ENCODE measurements at places on chromosomes 13 and 19.

DNA sequence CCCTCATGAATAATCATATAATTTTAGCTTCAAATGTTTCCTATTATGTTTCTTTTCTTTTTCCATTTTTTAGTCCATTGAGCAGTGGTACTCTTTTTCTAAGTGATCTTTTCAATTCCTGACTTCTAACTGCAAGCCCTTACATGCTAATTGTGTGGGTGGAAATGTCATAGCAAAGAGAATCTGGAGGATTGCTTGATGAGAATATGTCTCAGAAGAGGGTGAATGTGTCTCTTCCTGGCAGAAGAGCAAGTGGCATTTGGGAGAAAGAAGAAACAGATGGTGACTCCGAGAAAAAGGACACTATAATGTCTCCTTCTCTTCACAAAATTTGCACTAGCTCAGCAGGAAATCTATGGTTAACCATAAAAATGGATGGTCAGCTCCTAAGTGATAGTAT, 2320.0 kb downstream of the PCDH9 start:
- DNase-seq: no peak

DNA sequence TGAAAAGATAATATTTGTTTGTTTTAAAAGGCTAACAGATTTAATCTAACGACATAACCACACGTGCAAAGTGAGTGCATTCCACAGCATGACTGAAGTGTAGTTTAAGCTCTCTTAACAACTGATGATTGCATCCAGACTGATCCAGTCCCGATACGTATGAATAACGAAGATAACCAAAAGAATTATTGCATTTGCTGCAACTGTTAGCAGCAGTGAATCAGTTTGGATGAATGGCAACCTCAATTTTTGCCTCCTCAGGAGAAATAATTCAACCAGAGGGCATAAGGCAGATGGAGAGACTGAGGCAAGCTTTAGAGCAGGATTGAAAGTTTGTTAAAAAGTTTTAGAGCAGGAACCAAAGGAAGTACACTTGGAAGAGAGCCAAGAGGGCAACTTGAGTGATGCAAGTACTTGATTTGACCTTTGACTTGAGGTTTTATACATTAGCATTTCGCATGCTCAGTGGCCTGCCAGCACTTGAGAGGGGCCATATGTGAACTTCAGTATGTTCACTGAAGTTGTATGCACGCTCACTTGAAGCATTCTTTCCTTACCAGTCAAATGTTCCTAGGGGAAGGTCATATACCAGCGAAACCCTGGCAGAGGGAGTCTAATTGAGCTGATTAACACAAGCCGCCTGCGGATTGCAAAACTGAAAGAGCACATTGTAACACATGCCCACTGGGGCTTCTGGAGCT, 835.0 kb upstream of the PCDH20 start:
- DNase-seq: no peak

- DNase-seq: no peak
Observed at GRCh38 chr19:42088471-42089190, 12.7 kb downstream of the ZNF574 start.

- peak; percentile 56 for DNase-seq
Observed at GRCh38 chr13:36998624-36999041, 507 bp downstream of the ALG5 start.

GRCh38 chr19:1230783-1231489, 6.9 kb downstream of the CBARP start:
- DNase-seq: no peak

- no peak for DNase-seq
Observed at GRCh38 chr19:28185646-28186045, 1027.3 kb downstream of the UQCRFS1 start.

GRCh38 chr19:7544626-7545025, 9.1 kb downstream of the PNPLA6 start:
- no peak for DNase-seq

- peak; percentile 67 for DNase-seq
Observed at GRCh38 chr13:30576528-30576927, 41.2 kb upstream of the USPL1 start.

DNA sequence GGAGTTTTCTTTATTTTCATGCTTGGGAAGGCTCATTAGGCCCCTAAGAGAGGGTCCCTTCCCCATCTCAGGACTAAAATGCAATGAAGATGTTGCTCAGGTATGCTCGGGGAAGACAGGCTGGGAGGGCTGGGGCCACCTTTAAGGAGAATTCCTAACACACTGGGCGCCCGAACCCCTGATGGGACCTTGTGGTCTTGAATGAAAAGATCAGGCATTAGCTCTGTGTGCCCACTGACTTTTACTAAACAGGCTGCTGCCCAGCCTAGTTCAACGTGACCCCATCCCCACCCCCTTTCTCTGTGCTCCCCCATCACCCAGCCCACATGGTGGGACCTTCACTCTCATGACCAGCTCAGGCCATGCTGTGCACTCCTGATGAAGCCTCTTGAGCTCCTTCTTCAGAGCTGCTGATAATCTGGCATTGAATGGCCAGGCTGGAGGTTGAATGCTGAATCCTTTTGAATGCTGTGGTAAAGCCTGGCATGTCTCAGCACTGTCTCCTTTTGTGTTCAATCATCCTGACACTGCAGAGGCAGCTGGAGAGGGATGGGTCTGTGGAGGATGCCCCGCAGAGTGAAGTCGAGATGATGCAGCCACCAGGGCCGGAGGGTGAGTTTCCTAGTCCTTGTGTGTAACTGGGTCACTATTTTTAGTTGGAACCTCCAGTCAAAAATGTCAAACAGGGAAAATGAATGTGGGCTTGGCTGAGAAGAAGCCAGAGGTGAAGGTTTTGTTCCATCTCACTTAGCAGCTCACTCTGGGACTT, 209.1 kb downstream of the UQCRFS1 start:
- no peak for DNase-seq

- DNase-seq: no peak
Observed at GRCh38 chr13:104140552-104140951, 1074.3 kb upstream of the SLC10A2 start.

DNA sequence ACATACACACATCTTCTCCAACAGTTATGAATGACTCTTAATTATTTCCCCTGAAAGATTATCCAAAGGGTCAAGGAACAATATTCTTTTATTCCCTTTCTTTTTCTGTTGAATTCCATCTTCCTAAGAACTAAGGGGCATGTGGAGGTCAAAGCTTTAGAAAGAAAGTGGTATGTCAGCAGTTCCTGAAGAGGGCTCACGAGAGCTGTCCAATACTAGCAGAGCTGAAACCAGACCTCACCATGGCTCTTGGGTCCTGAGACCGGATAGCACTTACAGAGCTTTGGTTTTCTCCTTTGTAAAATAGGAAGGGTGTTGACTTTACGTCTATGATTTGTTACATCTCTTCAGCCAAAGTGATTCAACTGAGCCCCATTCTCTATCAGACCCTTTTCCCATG, 109.8 kb upstream of the FREM2 start:
- DNase-seq: no peak

DNA sequence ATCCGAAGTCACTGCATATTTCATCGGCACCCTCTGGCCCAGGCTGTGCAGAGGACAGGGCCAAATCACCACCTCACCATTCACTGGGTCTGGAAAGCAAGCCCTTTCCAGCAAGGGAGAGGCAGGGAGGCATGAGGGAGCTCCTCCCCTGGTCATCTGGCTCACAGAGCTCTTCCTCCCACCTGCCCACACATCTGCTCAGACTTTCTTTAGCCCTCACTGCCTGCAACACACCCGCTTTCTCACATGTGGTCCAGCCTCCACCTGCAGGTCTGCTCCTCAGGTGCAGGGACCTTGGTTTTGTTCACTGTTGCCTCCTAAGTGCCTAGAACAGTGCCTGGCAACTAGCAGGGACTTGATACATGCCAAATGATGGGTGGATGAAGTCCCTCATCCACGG, 21.0 kb upstream of the SLC35E1 start:
- no peak for DNase-seq

- DNase-seq: no peak
Observed at GRCh38 chr13:30934381-30934780, 1.9 kb downstream of the TEX26 start.

DNA sequence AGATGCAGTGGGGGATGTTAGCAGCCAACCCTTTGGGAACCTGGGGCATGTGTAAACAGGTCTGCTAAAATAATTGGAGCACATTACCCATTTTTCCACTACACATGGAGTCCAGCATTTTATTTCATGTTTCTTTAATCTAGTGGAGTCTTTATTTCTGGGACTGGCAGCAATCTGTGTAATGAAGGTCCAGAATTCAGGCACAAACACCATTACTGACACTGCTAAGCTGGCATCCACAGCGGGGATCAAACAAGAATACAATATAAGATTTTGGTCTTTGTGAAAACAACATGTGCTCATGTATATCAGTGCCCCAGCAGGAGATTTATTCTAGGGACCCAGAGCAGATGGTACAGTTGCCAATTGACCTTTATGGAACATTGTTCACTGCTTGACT, 1587.0 kb upstream of the PRR20A start:
- DNase-seq: no peak

DNA sequence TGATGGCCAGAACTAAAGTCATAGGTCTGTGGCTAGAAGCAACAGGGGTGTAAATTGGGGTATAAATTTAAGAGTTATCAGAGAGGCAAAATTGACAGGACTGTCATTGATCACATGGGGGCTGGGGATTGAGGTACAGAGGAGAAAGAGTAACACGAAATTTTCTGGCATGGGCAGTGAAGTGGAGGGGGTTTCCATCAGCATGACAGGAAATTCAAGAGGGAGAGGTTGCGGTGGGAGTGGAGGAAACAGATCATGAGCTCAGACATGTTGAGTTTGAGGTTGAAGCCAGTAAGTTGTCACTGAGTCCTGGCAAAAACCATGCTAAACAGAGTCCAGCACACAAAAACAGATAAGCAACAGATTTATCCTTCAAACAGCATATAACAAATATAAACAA, 192.1 kb upstream of the TSC22D1 start:
- DNase-seq: no peak

DNA sequence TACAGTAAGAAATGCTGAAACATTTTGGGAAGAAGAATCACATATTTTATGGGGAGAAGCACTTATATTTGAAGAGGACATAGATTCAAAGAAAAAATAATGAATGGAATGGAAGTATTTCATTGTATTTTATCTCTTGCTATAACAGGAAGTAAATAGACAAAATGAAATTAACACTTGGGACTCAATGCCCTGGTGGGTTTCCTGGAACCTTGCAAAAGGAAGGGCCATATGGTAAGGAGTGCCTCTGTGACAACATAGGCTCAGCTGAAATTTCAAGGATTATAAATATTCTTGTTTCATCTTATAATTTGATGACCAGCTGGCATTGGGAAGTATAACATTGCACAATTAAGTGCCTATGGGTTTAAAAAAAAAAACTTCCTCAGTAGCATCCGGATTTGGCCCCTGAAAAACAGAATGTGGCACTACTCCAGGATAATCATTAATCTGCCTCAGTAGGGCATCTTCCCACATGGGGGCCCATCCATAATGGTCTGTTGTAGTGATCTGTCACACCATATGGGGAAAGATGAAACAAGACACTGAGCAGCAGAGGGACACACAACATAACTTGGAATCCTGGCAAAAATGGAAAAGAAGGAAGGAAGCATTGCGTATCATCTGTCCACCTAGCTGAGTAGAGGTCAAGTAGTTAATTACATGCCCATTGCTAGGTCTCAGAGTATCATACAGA, 321.6 kb downstream of the NDFIP2 start:
- DNase-seq: no peak
